ENCODE measurements at places on chromosomes 1 and 21.

DNA sequence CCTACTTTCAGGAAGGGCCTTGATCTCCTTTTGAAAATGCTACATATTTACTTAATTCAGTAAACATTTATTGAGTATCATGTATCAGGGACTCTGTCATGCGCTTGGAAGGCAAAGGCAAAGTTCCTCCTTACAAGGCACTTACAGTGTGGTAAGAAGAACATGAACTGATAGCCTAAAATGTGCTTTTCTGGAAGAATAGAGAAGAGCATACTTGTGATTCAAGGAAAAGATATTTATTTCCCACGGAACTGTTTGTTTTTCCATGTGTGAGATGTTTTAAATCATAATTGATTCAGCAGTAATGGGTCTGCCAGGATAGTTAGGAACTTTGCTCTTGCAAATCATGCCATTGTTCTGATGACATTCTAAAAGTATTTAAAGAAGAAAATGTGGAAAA is 110.1 kb upstream of the ZNHIT6 start:
- DNase-seq, result no peak

GRCh38 chr1:244084763-244085162 is 33.7 kb downstream of the ZBTB18 start:
- no peak for DNase-seq

DNA sequence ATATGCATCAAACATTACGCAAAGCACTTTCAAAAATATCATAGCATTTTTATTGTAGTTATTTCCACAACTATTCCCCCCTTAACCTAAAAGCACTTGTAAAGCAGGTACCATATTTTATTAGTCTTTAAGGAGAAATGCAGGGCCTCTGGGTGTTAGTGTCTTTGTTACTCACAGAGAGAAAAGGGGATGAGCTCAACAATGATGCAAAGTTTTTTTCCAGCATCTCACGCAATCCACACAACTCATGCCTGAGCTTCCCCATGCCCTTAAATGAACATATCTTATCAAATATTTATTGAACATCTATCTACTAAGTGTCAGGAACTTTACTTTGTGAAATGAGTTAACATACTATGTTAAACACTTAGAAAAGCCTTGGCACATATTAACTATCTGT is 50.6 kb downstream of the BEND5 start:
- DNase-seq, result no peak

- no peak for DNase-seq
These were observed 77.6 kb downstream of the CD247 start for GRCh38 chr1:167440776-167441175.

DNA sequence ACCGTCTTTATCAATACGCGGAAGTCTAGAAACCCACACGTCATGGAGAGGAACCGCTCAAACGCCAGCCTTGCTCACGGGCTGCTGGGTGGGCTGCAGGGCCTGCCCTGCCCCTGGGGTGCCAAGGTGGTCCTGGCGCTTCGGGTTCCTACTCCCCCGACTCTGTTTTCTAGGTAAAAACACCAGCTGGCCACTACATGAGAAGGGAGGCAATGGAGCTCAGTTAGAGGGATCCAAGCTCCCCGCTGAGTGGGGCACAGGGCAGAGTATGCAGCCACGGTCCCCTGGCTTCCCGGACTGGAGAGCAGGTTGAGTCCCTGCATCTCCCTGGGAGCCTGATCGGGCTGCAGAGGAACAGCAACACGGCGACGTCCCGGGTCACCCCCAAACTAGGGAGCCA is 41.2 kb upstream of the RIPK4 start:
- no peak for DNase-seq

DNA sequence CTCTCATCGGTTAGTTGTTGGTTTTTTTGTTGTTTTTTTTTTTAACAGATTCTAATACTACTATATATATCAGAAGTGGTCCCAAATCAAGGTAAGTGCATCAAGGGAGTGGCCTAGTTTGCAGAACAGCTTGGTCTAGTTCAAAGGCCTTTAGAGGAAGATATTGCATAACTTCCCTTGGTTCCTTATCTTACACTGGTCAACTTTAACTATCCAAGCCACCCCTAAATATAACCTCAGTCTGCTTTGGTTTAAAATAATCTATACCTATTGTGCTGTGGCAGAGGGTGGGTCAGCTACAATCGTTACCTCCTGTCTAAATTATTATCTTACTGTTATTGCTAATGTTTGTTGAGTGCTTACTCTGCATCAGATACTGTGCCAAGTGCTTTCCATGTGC is 6.9 kb downstream of the S100A12 start:
- DNase-seq, result no peak
